ENCODE measurements at places on chromosomes 2 and 18.

- no peaks in the 10 kb centered on the region for H3K4me1 ChIP-seq
- no peaks in the 10 kb centered on the region for H3K36me3 ChIP-seq
- H3K4me3 ChIP-seq = no peak overlapping the region
- H3K27ac ChIP-seq = no peak overlapping the region
Observed at GRCh38 chr2:144120487-144120886, 399.4 kb downstream of the ZEB2 start.

DNA sequence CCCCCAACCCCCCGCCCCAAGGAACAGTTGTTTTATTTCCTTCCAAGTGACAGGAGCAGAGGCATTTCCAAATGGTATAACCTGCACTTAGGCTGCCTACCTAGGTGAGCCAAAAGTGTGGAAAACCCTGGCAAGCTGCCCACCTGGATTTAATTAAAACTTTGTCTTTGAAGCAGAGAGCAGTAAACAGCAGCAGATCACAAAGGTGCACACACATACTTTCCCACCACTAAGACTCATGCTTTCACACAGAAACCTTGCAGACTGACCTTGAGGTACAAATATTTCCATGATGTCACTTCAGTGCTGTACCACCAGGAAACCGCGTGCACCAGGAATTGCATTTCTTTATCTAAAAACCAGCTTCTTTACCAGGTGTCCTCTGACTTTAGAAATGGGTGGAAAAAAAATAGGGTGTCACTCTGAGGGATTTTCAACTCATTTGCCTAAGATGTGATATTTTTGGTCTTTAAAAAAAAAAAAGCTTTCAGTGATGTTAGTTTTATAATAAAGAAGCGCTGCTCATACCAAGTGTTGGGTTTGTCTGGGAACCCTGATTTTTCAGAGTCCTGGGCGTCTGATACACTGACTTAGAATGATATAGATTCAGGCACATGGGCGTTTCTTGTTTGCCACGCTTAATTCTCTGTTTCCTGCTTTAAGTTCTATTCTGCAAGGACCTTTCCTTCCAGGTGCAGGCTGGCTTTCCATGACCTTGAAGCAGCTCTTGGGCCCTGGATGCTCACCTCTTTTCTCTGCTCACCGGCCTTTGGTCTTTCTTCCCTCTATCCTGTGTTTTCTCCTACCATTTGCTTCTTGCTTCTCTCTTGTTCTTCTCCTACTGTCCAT is 70.7 kb upstream of the BCL2L11 start:
- no peak overlapping the region for H3K27ac ChIP-seq
- no peaks in the 10 kb centered on the region for H3K4me1 ChIP-seq
- H3K4me3 ChIP-seq = no peak overlapping the region

- no peaks in the 10 kb centered on the region for H3K27me3 ChIP-seq
- DNase-seq = no peak
- no peaks in the 10 kb centered on the region for H3K4me1 ChIP-seq
- no peak overlapping the region for H3K27ac ChIP-seq
- H3K4me3 ChIP-seq = no peak overlapping the region
Observed at GRCh38 chr2:70367722-70368323, 66.0 kb upstream of the FAM136A start.

GRCh38 chr2:240499309-240500301 is 58.2 kb downstream of the ANKMY1 start:
- no peak overlapping the region for H3K4me3 ChIP-seq
- H3K27me3 ChIP-seq = no peaks in the 10 kb centered on the region
- DNase-seq = no peak
- no peaks in the 10 kb centered on the region for H3K4me1 ChIP-seq

GRCh38 chr2:85746321-85747004 is 7.3 kb upstream of the ATOH8 start:
- no peaks in the 10 kb centered on the region for H3K27me3 ChIP-seq
- no peaks in the 10 kb centered on the region for H3K36me3 ChIP-seq
- H3K4me3 ChIP-seq = no peak overlapping the region
- DNase-seq = no peak
- peak overlapping the region; percentile 98 for H3K27ac ChIP-seq
- peaks cover 90% of the 10 kb centered on the region for H3K4me1 ChIP-seq

DNA sequence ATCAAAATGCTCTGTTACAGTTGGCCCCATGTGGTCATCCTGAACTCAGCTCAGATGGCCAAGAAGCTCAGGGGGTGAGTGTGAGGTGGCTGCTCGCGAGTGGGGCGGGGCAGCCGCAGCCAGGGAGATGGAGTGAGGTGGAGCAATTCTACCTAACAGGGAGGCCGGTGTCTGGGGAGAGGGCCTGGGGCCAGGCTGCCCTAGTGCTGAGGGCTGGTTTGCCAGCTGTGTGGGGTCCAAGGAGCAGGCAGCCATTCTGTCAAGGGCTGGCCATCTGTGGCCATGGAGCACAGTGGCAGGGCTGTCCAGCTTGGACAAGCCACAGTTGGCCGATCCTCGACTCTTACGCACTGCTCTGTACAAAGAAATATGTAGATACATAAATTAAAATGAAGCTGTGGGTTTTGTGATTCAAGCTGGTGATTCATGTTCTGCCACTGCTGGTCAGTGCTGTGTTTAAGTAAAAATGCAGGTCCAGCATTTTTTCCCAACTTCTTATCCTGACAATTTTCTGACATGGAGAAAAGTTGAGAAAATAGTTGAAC is 82.1 kb downstream of the HS6ST1 start:
- peaks cover 4% of the 10 kb centered on the region for H3K4me1 ChIP-seq
- H3K4me3 ChIP-seq = no peak overlapping the region
- H3K27me3 ChIP-seq = no peaks in the 10 kb centered on the region
- H3K27ac ChIP-seq = no peak overlapping the region

All from thoracic aorta (tissue), 2 donors.